ENCODE measurements at places on chromosomes 3 and 15.
A peak's percentile ranks its signal among the peaks of the same experiment; 100 is the strongest.

GRCh38 chr3:195407531-195408409 is 35.0 kb downstream of the ACAP2 start:
- DNase-seq: no peak

- DNase-seq: no peak
Measured at GRCh38 chr3:37768107-37768809, 93.4 kb upstream of the CTDSPL start.

- no peak for DNase-seq
Measured at GRCh38 chr3:197737749-197738462, 1.2 kb upstream of the RUBCN start.

DNA sequence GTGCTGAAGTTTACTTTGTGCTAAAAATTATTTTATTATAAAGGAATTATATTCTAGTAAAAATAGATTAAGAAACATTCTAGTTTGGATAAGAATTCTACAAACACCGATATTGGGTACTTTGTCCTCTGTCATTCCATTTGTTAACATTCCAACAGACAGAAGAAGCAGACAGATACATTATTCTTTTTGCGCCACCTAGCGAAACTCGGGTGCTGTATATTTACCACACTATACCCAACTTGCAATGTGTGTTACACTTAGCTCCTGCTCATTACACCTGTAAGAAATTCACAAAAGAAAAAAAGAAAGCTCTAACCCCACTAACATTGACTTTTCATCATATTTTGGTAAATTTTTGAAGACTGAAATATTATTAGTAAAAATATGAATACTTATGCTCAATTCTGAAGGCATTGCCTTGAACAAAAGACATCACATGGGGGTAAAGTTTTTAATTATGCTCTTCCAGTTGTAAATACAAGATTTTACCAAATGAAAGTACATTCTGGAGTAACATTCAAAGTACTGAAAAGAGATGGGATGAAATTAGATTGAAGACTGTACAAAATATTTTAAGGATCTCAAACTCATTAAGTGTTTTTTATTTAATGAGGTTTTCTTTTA is 136.5 kb upstream of the MLF1 start:
- DNase-seq: peak; percentile 73

DNA sequence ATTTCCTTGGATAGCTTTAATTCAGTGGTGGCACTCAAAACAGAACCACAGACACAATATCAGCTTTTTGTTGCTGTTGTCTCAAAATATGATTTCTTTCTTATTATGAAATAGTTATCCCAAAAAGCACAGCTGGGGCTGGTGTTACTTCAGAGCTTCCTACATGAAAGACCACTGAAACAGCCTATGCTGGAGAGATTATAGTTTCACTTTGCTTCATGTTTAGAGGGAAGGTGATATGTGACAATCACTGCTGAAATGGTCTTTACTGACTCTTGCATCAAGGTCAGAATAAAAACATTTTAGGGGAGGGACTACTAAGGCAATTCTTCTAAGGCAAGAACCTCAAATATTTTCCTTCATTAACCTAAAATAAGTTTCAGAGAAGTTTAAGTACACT is 190.7 kb downstream of the TNIK start:
- DNase-seq: peak; percentile 47

GRCh38 chr3:177211503-177212277 is 14.4 kb upstream of the TBL1XR1 start:
- no peak for DNase-seq

DNA sequence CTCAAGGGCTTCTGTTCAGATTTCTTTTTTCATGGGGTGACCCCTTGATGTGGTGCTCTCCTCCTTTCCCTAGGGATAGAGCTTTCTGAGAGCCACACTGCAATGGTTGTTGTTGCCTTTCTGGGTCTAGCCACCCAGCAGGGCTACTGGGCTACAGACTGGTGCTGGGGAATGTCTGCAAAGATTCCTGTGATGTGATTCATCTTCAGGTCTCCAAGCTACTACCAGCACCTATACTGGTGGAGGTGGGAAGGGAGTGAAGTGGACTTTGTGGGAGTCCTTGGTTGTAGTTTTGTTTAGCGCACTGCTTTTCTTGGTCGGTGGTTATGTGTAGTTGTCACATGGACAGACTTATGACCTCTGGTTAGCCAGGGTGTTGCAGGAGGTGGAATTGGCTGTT is 392.3 kb upstream of the CNTN6 start:
- no peak for DNase-seq

- DNase-seq: no peak
Measured at GRCh38 chr3:64867224-64867623, 179.4 kb upstream of the ADAMTS9 start.

GRCh38 chr15:44275150-44275830 is 13.2 kb upstream of the GOLM2 start:
- no peak for DNase-seq

DNA sequence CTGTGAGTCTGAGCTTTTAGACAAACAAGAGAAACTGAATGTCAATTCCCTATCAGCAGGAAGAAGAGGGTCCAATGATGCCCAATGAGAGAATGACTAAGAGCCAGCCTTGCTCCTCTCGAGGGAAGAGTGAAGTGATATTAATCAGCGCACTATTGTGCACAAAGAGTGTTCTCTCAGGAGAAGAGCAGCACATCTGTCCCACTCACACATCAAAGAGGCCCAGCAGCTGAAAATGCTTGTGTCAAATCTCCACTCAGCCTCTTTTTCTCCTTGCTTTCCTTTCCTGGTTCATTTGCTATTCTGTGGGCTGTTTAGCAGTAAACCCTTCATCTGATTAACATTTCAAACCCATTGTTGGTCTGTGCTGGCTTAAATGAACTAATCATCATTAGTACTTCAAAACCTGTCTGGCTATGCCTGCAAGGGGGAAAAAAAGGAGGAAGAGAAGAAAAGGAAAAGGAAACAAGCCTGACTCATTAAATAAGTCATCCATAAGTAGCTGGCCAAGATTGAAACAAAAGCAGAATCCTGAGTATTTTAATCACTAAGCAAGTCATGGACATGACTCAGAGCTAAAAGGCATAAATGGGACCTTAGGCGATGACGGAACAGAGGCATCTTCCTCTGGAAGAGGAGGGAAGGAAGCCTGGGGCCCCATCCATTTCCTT is 912.7 kb downstream of the TUSC7 start:
- peak; percentile 8 for DNase-seq

DNA sequence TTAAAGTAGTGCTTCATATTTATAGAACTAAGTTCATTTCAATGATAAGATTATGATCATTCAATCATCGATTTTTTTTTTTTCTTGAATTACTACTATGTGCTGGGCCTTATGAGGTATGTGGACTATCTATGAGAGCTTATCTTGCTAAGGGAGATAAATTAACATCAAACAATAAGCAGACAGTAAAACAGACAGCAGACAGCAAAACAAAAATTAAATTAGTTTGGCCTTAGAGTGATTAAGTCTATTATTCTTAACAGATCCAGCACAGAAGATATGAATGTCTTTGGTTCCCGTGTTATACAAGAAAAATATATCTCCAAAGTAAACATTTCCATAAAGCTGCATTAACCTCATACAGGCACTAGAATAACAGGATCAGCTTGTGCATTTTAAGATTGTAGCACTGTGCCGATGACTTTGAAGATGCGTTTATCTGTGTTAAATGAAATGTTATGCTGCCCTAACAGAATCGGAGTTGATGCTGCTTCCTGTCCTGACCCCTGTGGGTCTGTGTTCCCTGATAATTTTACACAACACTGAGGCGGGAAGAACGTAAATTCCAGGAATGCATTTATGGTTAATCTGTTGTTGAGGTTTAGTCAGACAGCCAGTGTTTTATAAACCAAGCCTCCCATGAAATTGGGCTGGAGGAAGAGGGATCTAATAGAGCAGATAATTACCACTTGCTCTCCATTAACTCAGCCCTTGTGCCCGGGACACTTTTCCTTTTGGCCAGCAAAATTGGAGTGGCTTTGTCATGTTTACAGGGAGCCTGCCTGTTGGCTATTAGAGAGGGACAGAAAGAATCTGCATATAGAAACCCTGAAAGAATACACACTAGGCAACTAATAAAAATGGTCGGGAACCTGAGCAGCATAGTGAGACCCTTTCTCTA is 80.8 kb downstream of the GHSR start:
- DNase-seq: no peak

DNA sequence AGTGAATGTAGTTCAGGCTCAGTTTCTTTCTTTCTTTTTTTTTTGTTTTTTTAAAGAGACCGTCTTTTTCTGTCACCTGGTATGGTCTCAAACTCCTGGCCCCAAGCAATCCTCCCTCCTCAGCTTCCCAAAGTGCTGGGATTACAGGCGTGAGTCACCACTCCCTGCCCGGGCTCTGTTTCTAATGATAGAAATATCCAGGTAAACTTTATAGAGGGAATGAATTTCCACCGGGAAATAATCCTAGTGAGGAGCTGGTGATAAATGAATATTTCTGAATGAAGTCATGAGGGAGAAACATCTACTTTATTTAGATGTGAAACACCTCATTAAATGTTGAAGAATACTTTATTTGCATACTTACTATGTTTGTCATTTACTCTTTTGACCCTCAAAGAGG is 7.2 kb downstream of the RNF13 start:
- no peak for DNase-seq

GRCh38 chr3:162994165-162994564 is 1497.6 kb downstream of the OTOL1 start:
- no peak for DNase-seq

DNA sequence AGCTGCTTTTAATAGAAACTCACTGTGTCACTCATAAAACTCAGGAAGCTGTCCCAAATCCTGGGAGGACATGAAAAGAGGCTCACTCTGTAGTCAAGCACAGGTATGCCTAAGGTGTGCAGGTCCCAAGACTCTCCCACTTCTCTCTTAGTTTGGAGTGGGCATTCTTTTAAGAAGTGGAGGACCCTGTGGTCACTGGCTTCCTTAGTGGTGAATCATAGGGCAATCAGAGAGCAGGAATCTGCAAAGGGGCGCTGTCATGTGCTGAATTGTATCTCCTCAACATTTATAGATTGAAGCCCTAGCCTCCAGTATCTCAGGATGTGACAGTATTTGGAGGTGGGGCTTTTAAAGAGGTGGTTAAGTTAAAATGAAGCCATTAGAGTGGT is 47.2 kb upstream of the ZBTB38 start:
- DNase-seq: no peak

DNA sequence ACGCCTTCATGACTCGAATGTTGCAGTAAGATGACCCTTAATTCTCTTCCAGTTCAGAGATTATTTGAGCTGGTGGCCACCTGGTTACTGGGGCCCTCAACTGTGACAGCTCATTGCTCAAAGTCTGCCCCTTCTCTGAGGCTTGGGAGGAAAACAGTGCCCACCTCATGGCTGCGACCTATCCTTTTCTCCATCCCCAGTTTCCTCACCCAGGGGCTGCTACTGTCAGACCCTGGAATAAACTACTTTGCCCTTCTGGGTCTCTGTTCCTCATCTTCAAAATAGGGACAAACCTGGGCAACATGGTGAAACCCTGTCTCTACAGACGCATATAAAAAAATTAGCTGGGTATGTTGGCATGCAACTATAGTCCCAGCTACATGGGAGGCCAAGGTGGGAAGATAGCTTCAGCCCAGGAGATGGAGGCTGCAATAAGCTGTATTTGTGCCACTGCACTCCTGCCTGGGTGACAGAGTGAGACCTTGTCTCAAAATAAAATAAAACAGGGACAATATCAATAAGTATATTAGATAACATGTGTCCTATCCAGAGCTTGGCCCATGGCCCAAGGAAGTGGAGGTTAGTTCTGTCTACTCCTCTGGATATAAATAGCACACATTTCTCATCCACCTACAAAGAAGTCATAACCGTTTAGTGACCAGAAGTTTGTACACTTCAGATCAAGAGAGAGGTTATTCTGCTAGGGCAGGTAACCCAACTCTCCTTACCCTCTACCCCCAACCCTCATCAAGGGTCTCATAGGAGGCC is 2.2 kb upstream of the RASL12 start:
- DNase-seq: no peak

DNA sequence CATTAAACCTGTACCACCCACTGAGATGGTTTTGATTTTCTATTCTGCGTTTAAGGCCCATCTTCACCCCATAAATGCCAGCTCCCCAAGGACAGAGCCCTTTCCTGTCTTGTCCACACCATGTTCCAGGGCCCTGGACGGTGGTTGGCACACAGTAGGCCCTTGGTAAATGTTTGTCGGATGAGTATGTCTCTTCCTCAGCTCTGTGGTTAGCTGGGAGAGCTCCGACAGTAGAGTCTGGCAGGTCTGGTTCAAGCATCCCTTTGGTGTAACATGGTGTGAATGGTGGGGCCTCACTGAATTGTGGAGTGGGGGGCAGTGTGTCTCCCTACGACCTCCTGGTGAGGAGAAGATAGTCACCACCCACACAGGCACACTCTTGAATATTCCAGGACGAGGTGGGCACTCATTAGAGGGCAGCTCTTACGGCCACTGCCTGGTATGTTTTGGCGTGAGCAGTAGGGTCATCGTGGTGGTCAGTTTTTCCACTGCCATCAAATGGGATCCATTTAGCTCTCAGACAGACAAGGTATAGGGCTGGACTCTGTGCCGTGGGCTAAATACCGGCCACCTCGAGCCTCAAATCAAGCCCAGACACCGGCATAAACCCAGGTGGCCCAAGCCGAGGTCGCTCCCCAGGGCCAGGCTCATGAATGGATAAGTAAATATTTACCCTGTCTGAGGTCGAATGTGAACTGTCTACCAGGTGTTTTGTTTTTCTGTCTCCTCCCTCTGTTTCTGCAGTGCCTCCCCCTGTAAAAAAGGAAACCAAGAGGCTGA is 61.3 kb downstream of the SMAD3 start:
- no peak for DNase-seq

DNA sequence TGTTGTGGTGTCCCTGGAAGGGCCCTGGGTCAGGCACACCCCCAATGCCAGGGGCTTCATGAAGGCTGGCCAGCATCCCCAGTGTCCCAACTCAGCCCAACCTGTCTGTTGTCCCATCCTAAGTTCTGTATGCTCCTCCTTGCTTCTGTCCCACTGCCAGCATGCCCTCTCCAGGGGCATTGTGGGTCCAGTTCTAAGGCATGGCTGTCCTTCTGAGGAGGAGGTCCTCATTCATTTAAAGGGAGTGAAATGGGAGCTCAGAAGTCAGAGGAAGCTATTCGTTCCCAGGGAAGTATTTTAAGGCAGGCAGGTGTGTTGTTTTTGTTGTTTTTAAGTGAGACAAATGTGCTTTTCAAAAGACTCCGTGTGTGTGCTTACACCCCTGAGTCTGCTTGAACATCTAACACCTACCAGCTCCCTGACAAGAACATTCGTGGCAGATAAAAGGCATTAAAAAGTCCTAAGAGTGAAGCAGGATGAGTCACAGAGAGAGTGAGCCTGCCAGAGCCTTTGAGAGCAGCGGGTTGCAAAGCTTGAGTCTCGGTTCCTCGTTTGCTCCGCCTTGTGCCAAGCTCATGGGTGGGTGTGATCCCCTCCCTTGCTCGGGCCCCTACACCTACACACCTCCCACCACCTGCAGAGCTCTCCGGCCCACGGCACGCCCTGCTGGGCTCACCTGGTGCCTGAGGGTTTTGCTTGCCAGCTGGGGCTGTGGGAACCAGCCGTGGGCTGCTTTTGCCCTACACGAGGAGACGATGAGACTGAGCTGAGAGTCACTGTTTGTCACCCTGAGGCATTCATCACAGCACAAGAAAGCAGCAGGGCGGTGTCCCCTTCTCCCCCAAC is 183.4 kb upstream of the TOPAZ1 start:
- DNase-seq: peak; percentile 33

- DNase-seq: peak; percentile 47
Measured at GRCh38 chr3:195612075-195612800, 28.5 kb upstream of the APOD start.

- no peak for DNase-seq
Measured at GRCh38 chr3:17544632-17545031, 197.8 kb downstream of the TBC1D5 start.

- no peak for DNase-seq
Measured at GRCh38 chr15:50164458-50164857, 17.5 kb upstream of the SLC27A2 start.

- DNase-seq: no peak
Measured at GRCh38 chr3:161510510-161511260, 14.1 kb downstream of the OTOL1 start.

- no peak for DNase-seq
Measured at GRCh38 chr3:111299192-111299615, 227.6 kb downstream of the NECTIN3 start.

Measured in inflammatory macrophage treated with lipopolysaccharide for 4 hours (primary cell).